ENCODE measurements at places on chromosomes 6 and 20.

GRCh38 chr6:39493777-39494176 lies 171.3 kb upstream of the KCNK16 start:
- no peak for DNase-seq

- DNase-seq = no peak
Measured at GRCh38 chr6:19691465-19692167, 145.6 kb upstream of the ID4 start.

DNA sequence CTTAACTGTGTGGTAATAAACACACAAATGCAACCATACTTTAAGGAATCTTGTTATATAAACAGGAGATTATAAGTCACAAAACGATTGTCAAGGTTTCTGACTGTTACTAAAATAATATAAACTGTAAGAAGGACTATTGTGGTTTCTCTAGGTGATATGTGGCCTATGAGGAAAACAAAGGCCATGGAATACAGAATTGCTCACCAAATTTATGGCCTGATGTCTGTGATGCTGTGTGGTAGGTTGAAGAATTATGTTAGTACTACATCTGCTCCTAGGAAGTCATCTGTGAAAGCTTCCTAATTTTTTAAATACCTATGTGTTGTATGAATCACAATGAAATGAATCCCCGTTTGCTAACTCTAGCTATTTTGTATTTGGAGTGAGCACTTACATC lies 875.4 kb upstream of the MAP3K7 start:
- DNase-seq = no peak

GRCh38 chr6:56345376-56345995 lies 98.1 kb upstream of the COL21A1 start:
- no peak for DNase-seq

DNA sequence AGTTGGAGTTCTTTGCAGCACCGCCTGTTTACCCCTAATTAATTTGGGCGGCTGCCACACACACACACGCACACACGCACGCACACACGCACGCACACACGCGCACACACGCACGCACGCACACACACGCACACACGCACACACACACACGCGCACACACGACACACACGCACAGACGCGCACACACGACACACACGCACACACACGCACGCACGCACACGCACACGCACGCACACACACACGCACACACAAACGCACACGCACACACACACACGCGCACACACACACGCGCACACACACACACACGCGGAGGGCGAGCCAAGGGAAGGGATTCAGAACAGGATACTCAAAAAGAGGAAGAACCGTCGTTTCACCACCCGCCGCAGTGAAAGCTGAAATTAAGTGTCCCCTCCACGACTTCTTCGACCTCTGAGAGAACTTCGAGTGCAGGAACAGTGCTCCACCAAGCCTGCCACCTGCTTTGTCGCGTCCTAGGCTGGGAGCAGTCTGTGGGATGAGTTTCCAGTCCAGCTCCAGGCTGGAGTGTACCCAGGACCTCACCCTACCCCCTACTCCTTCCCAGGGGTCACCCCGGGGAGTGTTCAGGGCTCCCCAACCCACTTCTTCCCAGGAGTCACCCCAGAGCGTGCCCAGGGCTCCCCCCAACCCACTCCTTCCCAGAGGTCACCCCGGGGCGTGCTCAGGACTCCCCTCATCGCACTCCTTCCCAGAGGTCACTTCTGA lies 1.1 kb downstream of the RNASET2 start:
- no peak for DNase-seq

DNA sequence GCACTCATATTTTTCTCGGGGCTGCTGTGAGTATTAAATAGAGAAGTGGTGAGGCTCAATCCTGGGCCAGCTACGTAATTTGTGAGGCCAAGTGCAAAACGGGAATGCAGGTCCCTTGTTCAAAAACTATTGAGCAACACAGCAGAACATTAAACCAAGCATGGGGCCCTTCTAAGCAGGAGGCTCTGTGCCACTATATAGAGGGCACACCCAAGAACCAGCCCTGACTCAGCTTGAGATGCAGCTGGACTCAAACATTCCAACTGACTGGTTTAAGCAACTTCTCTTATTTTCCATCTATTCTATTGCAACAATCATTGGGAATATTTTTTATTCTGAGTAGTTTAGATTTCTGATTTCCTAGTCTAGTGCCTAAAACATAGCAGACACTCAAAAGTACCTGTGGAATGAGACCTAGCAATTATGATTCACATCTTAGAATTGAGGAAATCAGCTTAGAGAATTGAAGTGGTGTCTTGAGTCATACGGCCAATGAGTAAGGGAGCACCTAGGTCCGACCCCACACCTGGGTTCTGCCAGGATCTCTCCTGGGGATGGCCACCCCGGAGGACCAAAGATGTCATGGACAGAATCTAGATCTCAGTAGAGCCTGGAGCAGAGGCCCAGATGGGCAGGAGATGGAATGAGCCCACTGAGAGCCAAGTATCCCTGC lies 1.3 kb downstream of the SIRPB2 start:
- no peak for DNase-seq

GRCh38 chr20:61520076-61520892 lies 268.2 kb downstream of the CDH4 start:
- DNase-seq = no peak

GRCh38 chr6:119112812-119113530 lies 34.5 kb upstream of the FAM184A start:
- DNase-seq = no peak

GRCh38 chr20:14799545-14800216 lies 462.3 kb upstream of the FLRT3 start:
- no peak for DNase-seq

DNA sequence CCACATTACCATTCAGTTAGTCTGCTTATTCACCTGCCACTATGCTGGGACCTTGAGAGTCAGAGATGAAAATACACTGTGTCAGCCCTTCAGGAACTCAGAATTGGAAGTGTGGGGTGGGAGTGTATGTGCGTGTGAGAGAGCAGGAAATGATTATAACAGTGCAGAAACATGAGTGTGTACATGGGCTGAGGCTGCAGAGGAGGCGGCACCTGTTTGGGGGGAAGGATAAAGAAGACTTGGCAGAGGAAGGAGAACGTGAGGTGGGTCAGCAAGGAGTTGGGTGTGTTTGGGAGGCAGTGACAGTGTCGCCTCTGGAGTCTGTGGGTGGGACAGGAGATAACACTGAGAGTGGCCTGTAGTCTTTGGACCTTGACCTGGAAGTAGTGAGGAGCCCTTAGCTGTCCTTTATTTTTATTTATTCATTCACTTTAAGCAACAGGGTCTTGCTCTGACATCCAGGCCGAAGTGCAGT lies 3.1 kb downstream of the CHMP4B start:
- no peak for DNase-seq

DNA sequence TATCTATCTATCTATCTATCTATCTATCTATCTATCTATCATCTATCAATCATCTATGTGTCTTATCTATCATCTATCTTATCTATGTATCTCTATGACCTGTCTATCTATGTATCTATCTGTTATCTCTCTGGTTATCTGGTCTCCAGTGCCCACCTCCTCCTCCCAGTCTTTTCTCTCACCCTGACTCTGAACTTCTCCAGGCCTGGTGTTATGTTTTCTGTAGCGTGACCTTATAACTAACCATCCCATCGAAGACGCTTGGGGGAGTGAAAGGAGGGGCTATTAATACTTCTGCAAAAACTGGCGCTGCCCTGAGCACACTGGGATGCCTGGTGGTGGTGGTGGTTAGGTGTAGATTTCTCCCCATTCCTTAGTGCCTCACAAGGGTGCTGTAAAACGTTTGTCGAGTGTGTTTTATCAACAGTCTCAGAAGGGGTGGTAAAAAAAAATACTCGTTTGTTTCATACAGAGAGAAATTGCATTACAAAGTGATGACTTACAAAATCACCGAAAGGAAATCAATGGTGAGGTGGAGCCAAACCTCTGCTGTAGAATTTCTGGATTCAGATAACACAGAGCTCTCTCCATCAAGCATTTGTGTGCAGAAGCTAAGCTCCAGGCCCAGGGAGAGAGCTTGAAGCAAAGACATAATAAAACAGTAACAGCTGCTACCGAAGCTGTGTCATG lies 156.2 kb downstream of the BCAS1 start:
- DNase-seq = no peak

- peak; percentile 67 for DNase-seq
Measured at GRCh38 chr6:34154668-34155447, 9.0 kb upstream of the GRM4 start.

- DNase-seq = no peak
Measured at GRCh38 chr20:42721923-42722322, 467.8 kb downstream of the PTPRT start.

DNA sequence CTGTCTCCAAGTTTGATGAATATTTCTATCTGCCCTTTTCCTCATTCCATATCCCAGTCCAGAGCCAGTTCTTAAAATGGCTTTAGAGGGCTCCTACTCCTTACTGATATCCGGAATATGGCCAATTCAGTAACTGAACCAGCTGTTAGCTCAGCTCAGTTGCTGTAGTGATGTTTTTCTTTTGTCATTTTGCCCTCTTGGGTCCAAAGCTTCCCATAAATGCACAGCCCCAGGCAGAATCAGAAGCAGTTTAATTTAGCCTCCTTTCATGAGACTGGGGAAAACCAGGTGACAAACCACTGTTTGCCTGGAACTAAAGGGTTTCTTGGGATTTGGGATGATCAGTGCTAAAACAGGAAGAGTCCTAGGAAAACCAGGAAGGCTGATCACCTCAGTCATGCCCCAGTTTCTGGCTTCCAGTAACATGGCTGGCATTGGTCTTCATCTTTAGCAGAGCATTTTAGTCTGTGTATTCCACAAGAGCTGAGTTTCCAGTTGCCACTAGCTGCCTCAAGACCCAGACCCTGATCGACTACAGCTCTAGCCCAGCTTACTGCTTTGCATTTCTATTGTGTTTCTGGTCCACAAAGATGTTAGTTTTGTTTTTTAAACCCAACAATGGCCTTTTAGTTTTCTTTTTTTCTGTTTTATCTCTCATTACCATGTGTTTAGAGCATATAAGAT lies 40.6 kb upstream of the REV3L start:
- DNase-seq = no peak

DNA sequence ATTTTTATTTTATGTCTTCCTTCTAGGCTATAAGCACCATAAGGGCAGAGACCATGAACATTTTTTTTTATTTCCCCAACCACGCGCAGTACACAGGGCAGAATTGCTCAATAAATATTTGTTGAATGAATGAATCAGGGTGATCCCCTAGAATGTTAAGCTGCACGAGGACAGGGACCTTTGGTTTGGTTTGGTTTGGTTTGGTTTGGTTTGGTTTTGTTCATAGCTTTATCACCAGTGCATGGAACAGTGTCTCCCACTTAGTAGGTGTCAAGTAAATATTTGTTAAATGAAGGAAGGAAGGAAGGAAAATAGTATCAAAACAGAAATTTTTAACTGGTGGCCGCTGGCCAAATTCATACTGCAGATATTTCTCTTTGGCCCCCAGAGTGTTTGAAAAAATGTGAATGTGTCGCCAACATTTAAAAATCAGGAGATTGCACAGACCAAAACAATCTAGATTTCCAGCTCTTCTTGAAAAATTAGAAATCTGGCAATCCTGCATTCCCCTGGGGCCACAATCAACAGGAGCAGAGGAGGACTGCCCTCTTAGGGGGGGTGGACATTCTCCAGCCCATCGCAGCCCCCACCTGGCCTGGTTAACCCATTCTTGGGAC lies 205.3 kb downstream of the EYA2 start:
- no peak for DNase-seq

DNA sequence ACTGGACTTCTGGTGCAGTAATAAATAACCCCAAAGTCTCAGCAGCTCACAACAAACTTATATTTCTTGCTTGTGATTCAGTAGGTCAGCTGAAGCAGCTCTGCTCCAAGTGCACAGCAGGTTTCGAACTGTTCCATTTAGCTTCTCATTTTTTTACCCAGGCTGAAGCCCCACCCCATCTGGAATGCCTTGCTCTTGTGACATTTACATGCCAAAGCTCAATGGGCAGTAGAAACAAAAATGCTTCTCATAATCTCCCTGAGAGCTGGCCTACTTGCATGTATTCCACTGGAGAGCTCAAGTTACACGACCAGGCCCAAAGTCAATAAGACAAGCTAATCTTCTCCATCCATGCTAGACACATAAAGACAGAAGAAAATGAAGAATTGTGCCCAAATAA lies 165.2 kb downstream of the HAO1 start:
- no peak for DNase-seq
